ENCODE measurements at places on chromosomes 4 and X.

DNA sequence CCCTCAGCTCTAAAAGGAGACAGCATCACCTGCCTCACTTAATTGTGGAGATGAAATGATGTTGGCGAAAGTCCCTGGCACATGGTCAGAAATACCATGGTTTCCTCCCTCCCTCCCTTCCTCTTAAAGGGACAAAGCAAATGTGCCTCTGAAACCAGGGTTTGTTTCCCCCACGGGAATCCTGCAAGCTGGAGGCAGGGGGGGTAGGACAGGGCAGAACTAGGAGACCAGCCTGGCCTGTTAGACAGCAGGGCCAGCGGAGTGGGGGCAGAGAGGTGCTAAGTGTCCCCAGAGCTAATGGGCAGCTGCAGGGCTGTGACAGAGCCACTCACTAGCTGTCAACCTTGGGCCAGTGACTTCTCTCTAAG is 5.7 kb downstream of the RTL5 start:
- no peak for DNase-seq

- DNase-seq = no peak
Measured at GRCh38 chr4:61199873-61200186, 296 bp upstream of the ADGRL3 start.

GRCh38 chr4:106454581-106454980 is 86.0 kb upstream of the GIMD1 start:
- DNase-seq = no peak

GRCh38 chrX:126551725-126552312 is 795 bp downstream of the DCAF12L1 start:
- peak; percentile 16 for DNase-seq

- DNase-seq = peak; percentile 72
Measured at GRCh38 chrX:70454441-70455365, 10.1 kb downstream of the DLG3 start.

DNA sequence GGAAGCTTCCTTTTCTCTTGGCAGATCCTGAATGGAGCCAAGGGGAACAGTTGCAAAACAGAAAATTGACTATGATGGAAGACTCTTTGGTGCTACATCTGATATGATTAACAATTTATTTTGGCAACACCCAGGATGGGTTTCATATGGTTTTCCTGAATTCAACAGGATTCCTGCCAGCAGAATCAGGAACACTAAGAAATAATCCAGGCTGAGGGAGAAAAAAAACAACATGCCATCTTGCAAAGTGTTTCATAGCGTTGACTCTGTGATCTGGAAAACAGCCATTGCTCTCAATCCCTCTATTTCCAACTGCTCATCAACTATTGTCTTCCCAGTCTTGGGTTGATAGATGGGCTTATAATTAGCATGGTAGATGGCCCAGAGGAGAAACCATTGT is 303.8 kb upstream of the KLF3 start:
- no peak for DNase-seq

DNA sequence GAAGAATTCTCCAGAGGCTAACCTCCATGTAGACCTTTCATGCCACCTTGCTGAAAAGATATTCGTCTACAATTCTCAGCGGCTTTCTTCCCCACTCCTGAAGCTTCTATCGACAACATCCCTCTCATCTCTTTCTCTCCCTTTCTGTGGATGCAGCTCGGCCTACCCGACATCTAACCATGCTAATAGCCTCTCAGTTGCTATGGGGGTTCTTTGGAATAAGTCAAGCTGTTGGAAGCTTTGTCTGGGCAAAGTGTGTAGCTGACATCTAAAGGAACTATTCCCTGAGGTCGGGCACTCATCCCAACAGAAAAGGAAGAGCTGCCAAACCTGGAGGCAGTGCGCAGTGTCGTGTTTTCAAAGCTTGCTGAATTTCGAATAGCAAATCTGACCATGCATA is 192.1 kb downstream of the RBMX2 start:
- DNase-seq = no peak

DNA sequence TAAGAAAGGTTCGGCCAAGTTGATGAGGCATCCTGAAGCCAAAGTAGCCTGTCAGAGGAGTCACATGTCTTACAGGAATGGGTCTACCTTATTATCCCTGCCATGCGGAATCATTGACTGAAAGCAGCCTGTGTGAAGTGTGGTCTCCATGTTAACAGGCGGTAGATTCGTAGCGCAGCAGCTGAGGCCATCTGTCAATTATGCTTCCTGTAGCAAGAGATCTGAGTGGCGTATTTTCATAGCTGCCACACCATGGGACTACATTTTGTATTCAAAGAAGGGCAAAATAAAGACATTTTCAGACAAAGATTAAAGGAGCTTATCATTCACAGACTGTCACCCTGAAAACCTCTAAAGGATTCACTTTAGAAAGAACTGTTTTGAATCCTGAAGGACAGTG is 11.2 kb upstream of the MED14 start:
- DNase-seq = no peak

DNA sequence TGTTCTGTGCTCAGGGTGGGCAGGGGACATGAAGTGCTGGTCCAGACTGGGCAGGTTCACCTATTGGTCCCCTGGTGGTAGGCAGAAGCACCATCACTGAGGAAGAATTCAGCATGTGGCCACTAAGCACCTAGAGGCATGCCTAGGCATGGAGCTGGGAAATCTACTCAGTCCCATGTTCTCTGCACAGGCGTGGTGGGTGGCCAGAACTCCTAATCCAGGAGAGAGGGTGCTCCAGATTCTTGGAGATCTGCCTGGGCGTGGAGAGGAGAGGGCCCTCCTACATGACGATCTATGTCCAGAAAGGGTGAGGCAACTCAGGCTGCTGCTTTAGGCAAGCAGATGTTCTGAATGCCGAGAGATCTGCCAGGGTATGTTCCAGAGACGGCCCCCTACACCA is 44.6 kb upstream of the MAGEC2 start:
- no peak for DNase-seq

GRCh38 chrX:44152852-44153251 is 179.7 kb upstream of the NDP start:
- no peak for DNase-seq

DNA sequence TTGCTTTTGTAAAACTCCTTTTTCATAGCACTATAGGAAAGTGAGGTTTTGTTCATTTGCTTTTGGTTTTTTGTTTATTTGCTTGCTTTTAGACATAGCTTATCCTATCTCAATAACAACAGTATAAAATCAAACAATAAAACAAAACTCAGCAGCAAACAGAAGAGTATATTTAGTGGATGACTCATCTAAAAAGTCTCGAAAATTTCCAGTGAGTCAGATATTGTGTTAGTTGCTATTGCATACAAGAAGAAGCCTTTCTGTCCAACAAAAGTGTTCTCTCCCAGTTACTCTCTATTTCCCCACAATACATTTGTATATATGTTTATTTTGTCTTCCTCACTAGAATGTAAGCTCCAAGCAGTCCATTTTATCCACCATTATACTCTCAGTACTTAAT is 36.0 kb upstream of the NPNT start:
- peak; percentile 30 for DNase-seq

- DNase-seq = no peak
Measured at GRCh38 chr4:72875545-72875944, 194.0 kb downstream of the COX18 start.

DNA sequence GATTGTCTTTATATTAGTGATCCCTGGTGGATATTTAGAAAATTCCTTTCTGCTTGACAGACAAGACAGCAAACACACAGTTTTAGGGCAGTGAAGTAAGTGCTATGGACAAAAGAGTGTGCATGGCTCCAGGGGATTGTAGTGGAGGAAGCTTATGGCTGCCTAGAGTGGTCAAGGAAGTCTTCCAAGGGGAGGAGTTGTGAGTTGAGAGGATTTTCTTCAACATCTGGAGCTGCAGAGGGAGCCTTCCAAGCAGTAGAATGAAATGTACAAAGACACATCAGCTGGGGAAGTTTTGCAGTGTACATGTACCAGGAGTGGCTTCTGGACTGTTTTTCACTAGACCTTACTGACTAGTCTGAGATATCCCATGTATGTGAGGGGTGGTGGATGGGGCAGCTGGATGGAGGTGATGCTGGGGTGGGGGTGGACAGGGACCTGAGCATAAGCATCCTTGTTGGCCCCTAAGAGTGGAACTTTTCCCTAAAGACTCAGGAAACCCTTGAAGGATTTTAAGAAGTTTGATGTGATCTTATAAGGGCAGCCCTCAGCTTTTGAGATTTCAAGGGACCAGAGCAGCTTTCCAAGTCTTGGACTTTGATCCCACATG is 160.5 kb upstream of the TAPT1 start:
- DNase-seq = no peak

GRCh38 chr4:36004204-36004851 is 240.0 kb downstream of the ARAP2 start:
- no peak for DNase-seq

DNA sequence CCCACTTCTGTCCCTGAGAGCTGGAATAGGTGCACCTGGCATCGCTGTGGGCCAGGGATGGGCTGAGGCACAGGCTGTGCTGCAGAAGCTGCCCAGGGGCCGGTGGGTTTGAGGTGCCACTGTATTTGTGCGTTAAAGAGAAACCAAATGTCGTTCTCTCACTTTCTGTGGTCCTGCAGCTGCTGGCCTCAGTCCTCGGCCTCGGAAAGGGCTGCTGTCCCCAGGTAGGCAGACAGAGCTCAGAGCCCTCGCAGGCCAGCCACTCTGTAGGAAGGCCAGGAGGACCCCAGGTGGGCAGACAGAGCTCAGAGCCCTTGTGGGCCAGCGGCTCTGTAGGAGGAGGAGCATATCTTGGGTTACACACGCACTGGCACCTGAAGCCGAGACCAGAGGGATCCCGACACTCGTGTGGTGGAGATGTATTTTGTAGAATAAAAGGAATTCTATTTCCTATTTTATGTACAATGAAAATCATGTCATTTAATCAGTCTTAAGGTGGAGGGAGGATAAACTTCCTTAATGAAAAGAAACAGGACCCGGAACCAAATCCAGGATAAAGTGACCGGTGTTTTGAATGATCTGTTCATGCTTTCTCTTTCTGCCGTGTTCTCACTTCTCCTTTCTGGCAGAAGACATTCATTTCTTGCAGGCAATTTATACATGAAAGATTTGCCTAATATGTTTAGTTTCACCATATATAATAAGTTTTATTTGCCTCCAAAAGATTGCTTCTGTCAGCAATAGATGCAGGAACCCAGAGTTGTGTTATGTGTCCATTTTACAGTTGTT is 54.4 kb upstream of the HGFAC start:
- no peak for DNase-seq

DNA sequence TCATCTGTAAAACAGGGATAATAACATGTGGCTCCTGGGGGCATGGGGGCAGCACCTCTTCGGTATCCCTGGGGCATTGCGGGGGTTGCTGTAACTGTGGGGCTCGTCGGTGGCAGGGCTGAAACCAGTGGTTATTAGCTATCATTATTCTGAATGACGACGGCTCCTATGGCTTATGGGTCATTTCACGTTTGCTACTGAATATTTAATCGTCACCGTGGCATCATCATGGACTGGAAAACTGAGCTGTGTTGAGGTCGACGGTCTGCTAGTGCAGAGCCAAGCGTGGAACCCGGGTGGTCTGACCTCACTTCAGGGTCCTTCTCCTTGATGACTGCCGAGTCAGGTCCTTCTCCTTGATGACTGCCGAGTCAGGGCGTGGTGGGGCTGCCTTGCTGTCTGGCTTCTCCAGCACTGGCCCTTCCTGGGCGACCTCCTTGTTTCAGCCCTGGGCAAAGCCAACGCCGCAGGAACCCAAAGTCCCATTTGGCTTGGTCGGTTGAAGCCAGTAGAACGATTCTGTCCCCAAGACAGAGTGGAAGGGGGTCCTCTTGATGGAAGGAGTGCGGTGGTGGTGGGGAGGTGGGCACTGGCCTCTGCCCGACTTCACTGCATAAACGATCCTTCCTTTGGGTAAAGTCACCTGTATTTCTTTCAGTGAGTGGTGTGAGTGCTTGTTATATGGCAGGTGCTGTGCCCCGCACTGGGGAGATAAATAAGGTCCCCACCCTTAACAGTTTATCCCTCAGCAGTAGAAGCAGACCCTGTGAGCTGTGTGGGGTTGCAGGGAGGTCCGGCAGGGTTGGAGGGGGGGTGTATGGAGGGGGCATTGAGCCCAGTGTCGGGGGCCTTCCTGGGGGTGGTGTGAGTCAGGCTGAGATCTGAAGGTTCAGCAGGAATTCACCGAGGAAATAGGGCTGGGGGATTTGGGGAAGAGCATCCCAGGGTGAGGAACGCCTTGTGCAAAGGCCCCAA is 40.8 kb downstream of the PSAPL1 start:
- DNase-seq = no peak

- no peak for DNase-seq
Measured at GRCh38 chr4:151129796-151130195, 30.4 kb downstream of the RPS3A start.

DNA sequence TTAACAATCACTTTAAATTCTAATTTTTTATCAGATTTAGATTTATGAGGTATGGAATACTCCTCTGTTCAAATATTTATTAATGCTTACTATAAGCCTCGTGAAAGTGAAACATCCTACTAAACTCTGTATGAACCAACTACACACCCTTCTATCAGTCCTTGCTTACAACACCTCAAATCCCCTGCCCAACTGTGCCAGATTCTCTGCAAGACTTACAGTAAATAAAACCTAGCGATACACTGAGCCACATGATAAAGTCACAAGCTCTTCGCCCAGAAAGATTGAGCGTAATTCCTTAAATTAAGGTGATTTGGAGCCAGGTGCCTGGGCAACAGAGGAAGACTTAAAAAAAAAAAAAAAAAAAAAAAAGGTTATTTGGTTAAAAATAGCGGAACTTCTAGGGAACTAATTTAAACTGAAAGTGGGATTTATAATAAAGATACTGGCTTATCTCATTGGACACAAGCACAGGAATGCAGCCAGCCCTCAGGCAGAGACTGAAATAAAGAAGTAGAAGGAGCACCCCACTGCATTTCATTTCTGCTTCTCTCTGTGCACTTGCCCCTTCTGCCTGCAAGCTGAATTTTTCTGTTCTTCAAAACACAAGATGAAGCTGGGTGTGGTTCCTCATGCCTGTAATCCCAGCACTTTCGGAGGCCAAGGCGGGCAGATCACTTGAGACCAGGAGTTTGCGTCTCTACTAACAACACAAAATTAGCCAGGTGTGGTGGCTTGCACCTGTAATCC is 17.5 kb upstream of the C4orf36 start:
- DNase-seq = no peak

- DNase-seq = no peak
Measured at GRCh38 chr4:76209881-76210280, 3.7 kb downstream of the SCARB2 start.

- DNase-seq = no peak
Measured at GRCh38 chr4:3655963-3656362, 110.2 kb upstream of the ADRA2C start.

DNA sequence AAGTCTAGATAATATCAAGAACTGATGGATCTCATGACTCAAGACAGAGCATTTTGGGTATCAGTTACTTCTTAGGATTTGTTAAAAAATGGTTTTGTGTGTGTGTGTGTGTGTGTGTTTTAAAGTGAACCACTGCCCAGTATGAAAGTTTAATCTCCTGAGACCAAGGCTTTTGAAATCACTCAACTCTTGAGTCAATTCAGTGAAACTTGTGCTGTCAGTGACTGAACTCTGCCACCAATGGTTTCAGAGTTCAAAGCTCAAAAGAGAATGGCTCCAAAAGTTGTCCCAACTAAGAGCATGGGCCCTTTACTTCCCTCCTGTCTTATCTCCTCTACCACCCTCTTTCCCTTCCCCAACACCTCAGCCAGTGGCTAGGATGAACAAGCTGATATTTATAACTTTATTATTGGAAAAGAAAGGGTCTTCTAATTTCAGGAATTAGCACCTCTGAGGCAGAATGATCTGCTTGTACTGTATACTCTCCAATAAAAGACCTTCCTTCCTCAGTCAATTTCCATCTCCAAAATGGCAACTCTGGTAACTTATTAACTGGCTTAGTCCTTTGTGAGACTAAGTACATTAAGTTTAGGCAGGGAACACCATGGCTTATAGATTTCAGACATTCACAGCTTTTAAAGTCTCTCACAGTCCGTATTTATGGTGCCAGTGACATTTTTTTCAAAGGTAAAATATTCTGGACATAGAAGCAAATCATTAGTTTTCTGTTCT is 152.2 kb downstream of the REPS2 start:
- no peak for DNase-seq
